ENCODE measurements at places on chromosomes 11 and 22.
A peak's percentile ranks its signal among the peaks of the same experiment; 100 is the strongest.

GRCh38 chr22:36741204-36741793, 34.6 kb downstream of the IFT27 start:
- DNase-seq: no peak

GRCh38 chr11:73267906-73268540, 4.1 kb upstream of the P2RY6 start:
- no peak for DNase-seq

DNA sequence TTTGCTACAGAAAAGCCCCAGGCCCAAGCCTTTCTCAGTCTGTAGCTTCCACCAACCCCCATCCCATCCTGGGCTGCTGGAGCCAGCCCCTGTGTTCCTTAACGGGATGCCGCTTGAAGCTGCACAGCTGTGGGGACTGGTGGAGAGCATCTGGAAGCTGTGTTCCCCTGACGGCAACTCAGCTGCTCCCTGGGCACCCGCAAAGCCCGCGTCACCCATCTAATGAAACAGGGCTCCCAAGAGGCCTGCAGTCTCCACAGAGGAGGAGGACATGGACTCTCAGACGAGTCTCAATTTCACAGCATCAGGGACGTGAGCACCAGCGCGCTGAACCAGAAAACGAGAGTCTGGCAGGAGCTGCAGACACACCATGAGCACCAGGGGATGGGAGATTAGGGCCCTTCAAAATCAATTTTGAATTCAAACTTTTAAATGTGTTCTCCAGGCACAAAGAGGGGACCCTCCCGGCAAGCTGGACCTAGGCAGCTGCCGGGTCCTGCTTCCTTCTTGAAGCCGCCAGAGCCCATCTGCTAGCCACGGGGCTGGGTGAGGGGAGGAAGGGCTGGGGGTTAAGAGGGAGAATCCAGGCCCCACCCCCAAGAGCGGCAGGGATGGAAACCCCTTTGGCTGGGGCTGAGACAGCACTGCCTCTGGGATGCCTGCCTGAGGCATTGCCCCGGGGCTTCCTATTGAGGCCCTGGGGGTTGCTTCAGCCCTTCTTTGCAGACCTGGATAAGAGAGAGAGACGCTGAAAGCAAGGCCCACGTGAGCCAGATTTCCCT, 21.0 kb downstream of the LMO1 start:
- DNase-seq: no peak

- no peak for DNase-seq
These were observed at the start of gene APOA1 for GRCh38 chr11:116837231-116838091. Gene APOA1 (minus strand): TSS chr11:116837622. CDS start chr11:116837387, 235 bp downstream.

DNA sequence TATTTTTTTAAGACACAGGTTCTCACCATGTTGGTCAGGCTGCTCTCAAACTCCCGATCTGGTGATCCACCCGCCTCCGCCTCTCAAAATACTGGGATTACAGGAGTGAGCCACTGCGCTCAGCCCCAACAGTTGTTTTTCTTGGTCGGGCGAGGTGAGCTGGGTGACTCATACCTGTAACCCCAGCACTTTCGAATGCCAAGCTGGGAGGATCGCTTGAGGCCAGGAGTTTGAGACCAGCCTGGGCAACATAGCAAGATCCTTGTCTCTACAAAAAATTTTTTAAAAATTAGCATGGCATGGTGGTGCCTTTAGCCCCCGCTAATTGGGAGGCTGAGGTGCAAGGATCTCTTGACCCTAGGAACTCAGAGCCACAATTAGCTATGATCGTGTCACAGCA, 7.0 kb upstream of the NF2 start:
- DNase-seq: no peak

DNA sequence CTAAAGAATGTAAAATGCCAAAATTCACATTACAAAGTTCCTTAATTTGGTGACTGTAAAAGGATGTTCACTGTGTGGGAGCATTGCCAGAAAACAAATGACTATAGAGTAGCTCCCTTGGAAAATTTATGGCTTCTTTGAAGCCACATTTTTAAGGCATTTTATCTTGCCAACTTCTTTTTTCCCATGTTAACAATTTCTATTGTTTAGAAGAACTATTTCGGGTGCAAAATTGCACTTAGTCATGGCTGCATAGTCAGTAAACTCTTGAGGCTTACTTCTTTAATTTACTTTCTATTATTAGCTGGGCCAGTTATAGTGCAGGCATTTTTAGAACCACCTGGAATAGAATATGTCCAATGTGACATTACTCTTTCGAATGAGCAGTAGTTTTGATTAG, 515.3 kb downstream of the JRKL start:
- no peak for DNase-seq

DNA sequence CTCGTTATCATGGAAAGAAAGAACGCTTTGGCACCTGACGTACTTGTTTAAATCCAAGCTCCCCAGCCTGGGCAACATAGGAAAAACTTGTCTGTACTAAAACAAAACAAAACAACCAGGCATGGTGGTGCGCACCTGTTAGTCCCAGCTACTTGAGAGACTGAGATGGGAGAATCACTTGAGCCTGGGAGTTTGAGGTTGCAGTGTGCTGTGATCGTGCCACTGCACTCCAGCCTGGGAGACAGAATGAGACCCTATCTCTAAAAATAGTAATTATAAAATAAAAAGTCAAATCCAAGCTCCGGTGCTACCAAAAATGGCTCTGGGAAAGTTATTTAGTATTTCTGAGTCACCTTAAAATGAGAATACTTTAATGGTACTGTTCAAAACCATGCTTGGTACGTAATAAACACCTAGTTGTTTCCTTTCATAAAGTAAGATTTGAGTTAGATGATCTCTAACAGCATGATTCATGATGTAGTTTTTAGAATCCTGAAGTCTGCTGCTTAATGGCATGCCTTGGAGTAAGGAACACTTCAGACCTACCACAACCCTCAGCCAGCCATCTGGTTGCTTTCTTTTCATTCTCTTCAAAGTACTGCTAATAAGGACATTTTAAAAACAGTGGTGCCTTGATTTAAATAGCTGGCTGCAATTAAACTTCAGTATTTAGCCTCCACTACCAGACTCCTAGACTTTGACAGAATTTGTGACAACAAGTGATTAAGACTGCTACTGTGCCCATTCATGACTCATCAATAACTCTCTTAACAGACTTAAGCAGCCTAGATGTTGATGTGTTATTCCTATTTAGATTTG, 8.4 kb downstream of the PPME1 start:
- no peak for DNase-seq

GRCh38 chr22:40289991-40290459, 56.3 kb upstream of the ADSL start:
- DNase-seq: peak; percentile 55

DNA sequence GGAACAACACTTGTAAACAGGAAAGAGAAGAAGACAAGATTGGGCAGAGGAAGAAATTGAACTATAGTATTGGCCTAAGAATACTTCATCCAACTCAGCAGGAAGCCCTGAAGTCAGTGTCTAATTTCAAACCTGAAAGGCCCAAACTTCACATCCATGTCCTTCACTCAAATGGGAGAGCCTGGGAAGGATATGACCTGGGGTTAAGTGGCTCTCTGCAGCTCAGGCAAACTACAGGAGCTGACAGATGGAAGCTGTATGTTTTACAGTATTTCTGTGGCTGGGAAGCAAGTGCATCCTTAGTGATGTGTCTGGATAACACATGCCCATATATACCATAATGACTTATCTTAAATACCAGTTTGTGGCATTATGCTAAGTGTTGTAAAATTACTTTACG, 196.2 kb downstream of the SOX6 start:
- no peak for DNase-seq

GRCh38 chr11:87030458-87031054, 7.2 kb upstream of the TMEM135 start:
- no peak for DNase-seq

GRCh38 chr11:33885338-33886005, 6.4 kb downstream of the LMO2 start:
- no peak for DNase-seq

- no peak for DNase-seq
These were observed 64.2 kb upstream of the OLFML1 start for GRCh38 chr11:7421136-7421535.
